ENCODE measurements at places on chromosomes 13 and 19.

DNA sequence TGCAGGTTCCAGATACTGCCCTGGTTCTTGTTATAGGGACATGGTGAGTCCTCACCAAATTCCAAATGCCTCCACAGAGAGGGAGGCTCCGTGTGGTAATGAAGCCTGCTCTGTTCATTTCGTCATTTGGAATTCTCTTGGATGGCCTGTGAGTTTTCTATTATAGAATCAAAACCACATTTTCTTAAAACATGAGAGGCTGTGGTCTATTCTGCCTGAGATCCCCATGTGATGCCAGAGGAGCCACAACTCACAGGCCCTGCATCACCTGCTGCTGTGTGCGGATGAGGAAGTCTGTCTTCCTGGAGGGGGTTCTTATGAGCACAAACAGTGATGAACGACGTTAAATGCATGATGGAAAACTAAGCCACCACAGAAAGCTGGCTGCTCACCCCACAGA, 264.4 kb downstream of the UQCRFS1 start:
- DNase-seq, result no peak

- DNase-seq, result no peak
These were observed 24.9 kb downstream of the CELF5 start for GRCh38 chr19:3249408-3249807.

DNA sequence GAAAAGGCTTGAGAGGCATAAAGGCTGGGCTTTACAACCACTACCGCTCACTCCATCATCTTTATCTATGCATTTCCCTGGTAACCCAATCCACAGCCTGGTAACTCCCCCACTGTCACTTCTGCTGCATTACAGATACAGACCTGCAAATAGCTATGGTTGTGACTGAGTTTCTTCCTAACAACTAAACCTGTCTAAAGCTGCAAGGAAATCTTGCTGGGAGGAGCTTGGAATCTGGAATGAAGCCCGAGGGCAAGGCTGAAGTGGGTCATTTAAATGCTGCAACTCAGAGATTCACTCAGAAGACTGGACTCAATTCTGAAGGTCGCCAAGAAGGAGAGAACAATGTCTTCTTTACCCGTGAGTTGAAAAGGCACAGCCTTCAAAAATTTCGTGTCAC, at the start of gene LGALS13:
Gene LGALS13, plus strand, starts transcription at position 301 of the 400 bp plus-strand sequence. Its CDS starts 45 bp downstream, at position 346.
- no peak for DNase-seq

GRCh38 chr13:108915634-108916512, 286.5 kb downstream of the MYO16 start:
- DNase-seq, result peak; percentile 80

- no peak for DNase-seq
These were observed 149.0 kb upstream of the SERP2 start for GRCh38 chr13:44224450-44225149.

DNA sequence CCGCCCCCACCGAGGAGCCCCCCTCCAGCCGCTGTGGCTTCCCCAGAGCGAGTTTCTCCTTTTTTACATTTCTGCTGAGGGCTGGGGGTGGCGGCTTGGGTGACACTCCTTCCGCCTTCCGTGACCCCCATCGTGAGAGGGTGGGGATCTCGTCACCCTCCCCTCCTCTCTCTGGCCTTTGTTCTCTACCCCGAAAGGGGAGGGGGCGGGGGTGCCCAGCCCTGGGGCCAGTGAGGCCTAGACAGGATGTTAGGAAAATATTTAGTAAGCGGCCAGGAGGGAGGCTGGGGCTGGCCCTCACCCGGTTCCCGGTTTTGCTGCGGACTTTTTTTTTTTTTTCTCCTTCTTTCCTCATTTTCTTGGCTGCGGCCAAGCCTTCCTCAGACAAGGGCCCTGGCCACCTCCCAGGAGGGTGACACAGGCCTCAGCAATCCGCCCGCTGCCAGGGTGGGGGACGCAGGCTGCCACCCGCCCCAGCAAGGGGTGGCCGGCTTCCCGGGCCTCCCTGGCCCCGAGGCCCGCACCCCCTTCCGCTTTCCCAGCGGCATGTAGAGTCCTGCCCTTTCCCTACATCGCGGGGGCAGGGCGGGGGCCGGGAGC, 3.9 kb downstream of the MIDN start:
- DNase-seq, result no peak

- no peak for DNase-seq
These were observed 34.4 kb upstream of the VWA8 start for GRCh38 chr13:41995336-41995735.

DNA sequence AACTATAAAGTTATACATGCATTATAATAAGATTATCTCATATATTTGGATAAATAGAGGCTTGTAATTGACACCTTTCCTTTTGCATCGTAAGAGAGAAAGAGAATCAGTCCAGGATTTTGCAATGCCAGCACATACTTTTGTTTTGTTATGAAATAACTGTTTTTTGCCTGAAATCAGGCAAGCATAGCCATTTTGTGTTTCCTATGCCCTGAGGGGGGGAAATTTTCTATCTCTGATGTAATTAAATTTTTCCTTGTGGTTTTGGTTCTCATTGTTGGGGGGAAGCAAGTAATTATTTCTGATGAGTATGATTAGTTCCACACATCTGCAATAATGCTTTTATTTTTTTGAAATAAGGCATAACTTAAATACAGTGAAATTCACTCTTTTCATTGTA, 229.4 kb downstream of the NDFIP2 start:
- DNase-seq, result no peak

GRCh38 chr19:45798995-45799517, 6.4 kb upstream of the DMWD start:
- DNase-seq, result peak; percentile 76

GRCh38 chr19:8307400-8307964, 676 bp downstream of the CD320 start:
- DNase-seq, result no peak

- DNase-seq, result no peak
These were observed 60.9 kb downstream of the ATP8A2 start for GRCh38 chr13:25432691-25433090.

DNA sequence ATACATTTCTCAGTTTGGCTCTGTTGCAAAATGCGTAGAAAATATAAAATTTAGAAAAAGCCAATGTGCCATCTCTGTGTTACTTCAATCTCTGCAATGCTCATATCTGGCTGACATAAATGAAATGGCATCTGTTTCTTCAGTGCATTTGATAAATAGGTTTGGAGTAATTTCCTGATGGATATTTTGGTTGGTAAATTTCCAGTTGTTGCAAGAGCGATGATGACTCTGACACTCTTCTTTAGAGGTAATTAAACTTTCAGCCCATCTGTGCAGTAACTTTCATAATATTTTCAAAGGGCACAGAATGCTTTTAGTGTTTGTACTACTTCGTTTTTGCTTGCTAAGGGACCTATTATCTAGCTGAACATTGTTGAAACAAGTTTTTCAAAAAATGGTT, 1286.4 kb downstream of the PCDH9 start:
- DNase-seq, result no peak

- peak; percentile 79 for DNase-seq
These were observed 12.6 kb downstream of the XRCC1 start for GRCh38 chr19:43562698-43563241.

DNA sequence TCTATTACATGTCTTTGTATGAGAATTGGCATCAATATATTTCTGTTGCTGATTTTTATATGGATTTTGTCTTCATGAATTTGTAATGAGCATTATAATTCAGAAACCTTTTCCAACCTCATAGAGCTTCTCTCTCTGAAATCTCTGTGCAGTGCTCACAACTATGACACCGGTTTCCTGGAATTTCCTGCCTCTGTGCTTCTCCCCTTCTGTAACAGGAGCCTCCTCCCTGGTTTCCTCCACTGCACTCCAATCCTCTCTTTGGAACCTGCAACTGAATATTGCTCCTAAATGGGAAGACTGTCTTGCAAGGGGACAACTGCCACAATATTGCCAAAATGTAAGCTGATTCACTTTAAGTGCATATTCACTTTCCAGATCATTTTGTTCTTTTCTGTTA, 1147.9 kb downstream of the UQCRFS1 start:
- DNase-seq, result no peak

GRCh38 chr13:80727321-80727975, 386.5 kb upstream of the SPRY2 start:
- no peak for DNase-seq

- DNase-seq, result no peak
These were observed 106.0 kb downstream of the USP12 start for GRCh38 chr13:27065582-27065981.

- DNase-seq, result no peak
These were observed 6.6 kb downstream of the ZNF837 start for GRCh38 chr19:58374200-58374599.

DNA sequence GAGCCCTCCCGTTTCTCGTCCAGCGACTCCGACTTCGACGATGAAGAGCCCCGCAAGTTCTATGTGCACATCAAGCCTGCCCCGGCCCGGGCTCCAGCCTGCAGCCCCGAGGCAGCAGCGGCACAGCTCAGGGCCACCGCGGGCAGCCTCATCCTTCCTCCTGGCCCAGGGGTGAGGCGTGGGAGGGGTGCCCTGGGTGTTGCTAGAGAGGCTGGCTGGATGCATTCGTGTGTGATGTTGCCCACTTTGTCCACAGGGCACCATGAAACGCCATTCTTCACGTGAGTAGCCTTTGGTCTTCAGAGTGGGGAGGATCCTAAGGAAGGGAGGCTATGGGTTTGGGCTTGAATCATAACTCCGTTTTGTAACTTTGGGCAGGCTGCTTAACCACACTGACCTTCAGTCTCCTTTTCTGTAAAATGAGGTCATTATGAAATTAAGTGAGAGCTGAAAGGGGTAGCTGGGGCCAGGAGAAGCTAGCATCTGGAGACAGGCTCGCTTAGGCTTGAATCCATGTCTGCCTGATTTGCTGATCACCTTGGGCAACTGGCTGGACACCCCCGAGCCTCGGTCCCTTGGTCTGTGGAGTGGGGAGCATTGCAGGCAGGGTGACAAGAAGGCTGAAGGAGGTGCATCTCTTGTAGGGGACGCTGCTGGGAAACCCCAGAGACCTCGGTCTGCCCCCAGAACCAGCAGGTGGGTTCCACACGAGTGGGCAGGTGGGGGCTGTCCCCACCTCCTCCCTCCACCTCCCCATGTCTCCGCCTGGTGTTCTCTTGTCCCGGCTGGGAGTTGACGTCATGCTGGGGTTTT, 18.7 kb upstream of the B3GNT3 start:
- DNase-seq, result no peak

GRCh38 chr13:67087527-67087926, 142.6 kb downstream of the PCDH9 start:
- no peak for DNase-seq

DNA sequence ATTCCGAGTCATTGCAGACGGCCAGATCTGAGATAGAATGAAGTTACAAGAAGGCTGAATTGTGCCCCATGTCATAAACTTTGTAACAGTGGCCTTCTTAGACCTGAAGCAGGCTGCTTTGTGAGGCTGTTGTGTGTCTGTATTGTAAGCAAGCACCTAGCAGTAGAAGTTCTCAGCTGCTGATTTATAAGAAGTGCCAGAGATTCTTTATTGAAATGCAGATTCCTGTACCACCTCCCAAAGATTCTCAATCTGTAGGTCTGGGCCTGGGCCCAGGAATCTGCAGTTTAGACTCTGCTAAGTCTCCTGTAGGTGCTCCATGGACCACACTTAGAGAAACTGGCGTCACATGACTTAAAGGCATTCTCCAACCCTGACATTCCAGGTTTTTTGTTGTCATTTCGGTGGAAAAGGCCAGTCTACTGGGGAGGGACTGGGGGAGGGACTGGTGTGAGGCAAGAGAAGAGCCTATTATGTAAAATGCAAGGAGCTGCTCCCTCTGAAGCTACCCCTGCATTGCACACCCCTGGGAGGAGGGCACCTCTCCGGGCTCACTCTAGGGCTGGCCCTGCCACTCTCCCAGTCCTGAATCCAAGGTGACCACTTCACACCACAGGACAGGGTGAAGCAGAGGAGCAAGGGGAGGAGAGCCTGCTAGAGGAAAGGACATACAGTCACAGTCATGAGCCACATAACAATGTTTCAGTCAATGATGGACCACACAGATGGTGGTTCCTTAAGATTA, 769 bp upstream of the TMEM272 start:
- no peak for DNase-seq

DNA sequence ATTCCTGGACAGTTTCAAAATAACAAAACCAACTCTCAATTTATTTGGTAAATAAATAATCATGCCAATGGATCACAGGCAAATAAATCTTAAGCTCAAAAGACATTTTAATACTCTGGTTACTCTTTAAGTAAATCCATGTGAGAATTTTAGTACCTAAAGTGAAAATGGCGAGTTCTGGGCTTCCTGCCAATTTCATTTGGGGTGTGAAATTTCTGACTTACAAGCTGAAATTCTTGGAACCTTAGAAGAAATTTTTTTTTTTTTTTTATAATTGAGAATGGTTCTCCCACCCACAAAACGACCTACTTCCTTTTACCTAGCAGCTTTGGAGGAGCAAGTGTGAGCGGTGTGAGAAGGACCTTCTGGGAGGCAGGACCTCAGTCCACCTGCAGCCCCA, 354.5 kb upstream of the NBEA start:
- no peak for DNase-seq

DNA sequence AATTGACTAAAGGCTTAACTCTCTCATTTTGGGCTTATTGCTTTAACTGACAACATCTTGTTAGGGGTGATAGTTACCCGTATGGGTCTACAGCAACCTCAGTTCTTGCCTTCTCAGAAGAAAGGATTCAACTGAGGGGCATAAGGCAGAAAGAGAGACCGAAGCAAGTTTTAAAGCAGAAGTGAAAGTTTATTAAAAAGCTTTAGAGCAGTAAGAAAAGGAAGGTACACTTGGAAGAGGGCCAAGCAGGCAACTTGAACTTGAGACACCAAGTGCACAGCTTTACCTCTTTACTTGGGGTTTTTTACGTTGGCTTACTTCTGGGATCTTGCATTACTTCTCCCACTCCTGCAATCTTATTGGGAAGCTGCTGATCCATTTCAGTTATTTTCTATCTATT, 246.9 kb upstream of the PRR20A start:
- DNase-seq, result no peak

DNA sequence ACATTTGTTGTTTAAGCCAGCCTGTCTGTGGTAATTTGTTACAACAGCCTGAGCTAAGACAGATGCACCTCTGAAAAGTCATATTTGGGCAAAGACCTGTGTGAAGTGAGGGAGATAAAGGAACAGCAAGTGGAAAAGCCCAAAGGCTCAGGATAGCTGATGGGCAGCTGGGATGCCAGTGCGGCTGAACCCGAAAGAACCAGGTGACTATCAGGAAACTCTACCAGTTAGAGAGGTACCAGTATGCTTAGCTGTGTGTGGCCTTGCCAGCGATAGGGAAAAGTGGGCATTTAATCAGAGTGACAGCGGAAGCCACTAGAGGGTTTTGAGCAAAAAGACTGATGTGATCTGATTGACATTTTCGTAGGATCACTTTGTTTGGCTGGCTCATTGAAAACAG, 764.8 kb upstream of the GPC6 start:
- DNase-seq, result no peak

GRCh38 chr19:30076751-30077670, 135.0 kb downstream of the URI1 start:
- peak; percentile 17 for DNase-seq

GRCh38 chr19:37468961-37469777, at the start of gene ZNF570:
Gene ZNF570 (plus strand): TSS chr19:37469356. CDS start chr19:37470355, 999 bp downstream.
- peak; percentile 91 for DNase-seq

Data from activated T-cell treated with anti-CD3 and anti-CD28 coated beads, Interleukin-2, amount 50 U/mL, for 24 hours (primary cell).